ENCODE measurements at places on chromosomes 16 and 17.

DNA sequence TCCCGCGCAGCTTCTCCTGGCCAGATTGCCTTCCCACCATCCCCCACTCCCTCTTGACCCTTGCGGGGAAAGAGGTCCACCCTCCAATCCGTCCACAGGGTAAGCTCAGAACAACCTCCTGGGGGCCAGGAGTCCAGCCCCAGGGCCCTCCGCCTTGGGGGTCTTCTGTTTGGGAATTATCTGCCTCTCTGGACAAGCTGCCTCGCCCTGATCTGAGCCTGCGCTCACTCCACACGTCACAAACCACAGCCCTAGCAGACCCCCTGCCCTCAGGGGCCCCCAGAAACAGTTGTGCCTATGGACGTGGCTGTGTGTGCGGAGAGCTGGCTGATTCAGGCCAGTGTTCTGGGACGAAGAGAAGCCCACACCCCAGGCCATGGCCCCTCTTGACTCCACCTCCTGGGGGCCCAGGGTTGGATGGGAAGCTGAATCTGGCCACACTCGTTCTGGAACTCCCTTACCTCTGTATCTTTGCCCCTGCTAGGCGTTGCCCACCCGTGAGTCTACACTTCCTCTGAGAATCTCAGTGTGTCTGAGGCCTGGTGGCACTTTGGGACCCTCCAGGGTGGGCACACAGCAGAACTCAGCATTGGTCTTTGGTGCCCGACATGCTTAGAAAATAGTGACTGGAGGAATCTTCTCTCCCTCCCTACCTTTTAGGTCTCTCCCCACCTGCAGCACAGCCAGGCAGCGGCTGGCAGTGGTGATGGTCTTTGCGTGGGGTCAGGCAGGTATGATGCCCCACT lies 119.9 kb upstream of the SMURF2 start:
- DNase-seq = no peak

GRCh38 chr17:54901230-54901822 lies 674 bp downstream of the TOM1L1 start:
- no peak for DNase-seq

GRCh38 chr17:35167046-35167445 lies 19.4 kb downstream of the UNC45B start:
- no peak for DNase-seq

GRCh38 chr17:72614871-72615626 lies 477.4 kb downstream of the SLC39A11 start:
- no peak for DNase-seq

- no peak for DNase-seq
Observed at GRCh38 chr17:58247511-58248363, 9.4 kb downstream of the LPO start.

GRCh38 chr16:49786926-49787557 lies 68.9 kb downstream of the ZNF423 start:
- DNase-seq = no peak

DNA sequence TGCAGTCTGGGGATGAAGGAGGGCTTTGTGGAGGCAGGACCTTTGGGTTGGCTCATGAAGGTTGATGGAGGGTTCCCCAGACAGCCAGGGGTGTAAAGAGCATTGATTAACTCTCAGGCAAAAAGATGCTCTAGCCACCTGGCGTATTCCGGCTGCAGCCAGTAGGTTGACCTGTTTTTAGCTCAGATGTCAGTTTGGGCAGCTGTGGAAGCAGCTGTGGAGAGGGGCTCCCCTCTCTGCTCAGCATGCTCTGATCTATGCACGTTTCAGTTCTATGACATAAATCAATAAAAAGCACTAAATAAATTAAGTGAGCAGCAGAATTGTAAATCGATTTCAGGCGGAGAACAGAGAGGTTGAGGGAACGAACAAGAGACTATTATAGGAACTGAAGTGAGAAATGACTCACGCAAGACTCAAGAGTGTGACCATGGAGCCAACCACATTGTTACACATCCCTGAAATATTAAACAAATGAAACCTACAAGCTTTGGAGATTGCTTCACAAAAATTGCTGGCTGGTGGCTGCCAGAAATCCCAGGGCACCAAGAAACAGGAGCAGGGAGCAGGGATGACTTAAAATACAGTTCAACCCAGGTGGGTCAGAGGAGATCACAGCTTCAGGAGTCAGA lies 111.9 kb downstream of the GSG1L start:
- DNase-seq = no peak

DNA sequence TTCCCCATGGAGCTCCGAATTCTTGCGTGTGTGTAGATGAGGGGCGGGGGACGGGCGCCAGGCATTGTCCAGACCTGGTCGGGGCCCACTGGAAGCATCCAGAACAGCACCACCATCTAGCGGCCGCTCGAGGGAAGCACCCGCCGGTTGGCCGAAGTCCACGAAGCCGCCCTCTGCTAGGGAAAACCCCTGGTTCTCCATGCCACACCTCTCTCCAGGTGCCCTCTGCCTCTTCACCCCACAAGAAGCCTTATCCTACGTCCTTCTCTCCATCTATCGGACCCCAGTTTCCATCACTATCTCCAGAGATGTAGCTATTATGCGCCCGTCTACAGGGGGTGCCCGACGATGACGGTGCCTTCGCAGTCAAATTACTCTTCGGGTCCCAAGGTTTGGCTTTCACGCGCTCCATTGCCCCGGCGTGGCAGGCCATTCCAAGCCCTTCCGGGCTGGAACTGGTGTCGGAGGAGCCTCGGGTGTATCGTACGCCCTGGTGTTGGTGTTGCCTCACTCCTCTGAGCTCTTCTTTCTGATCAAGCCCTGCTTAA lies 617 bp upstream of the SENP3 start:
- peak; percentile 91 for DNase-seq

- no peak for DNase-seq
Observed at GRCh38 chr16:17106243-17106791, 364.4 kb downstream of the XYLT1 start.

- no peak for DNase-seq
Observed at GRCh38 chr16:85281181-85281580, 168.9 kb upstream of the CIBAR2 start.

GRCh38 chr16:29694384-29695195 lies 15.6 kb downstream of the QPRT start:
- no peak for DNase-seq

DNA sequence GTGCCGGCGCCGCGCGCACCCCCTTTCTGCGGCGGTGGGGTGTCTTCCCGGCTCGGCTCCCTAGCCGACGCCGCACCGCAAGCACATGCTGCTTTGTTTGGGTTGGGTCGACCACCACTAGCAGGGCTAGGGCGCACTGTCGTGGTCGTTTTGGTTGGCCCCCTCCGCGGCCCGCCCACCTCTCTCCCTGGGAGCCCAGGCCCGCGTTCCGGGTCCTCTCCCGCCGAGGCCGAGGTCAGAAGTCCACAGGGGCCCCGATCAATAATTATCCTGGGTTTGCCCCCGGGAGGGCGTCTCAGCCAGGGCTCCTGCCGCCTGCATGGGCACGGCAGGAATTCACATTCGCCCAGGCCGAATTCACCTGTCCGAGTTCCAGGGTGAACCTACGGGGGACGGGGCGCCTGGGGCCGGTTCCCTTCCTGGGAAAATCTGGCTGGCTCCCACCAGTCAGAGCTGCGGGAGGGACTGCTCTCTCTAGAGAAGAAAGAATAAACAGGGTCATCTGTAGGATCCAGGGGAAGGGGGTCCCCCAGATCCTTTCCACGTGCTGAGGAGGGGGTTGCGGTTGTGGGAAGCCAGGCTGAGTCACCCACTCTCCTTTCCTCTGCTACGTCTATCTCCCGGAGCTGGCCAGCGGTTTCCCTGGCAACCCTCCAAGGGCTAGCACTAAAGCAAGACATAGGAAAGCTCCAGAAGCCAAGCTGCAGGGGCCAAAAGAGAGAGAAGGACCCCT lies 584 bp upstream of the STAT5B start:
- peak; percentile 73 for DNase-seq

DNA sequence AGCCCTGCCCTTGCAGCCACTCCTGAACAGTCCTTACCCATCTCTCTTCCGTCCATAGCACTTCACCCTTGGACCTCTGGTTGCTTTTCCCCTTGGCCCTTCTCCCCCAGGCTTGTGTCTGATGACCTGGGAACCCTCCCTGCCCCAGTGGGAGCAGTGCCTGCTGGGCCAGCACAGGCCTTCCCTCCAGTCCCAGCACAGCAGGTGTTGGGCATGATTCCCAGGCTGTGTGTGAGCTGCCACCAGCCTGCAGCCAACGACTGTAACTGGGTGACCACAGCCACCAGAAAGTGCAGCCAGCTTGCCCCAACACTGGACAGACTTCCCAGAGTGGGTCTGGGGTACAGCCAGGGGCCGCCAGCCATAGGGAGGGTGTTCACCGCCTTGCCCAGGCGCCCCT lies 30.0 kb downstream of the CRAMP1 start:
- no peak for DNase-seq

DNA sequence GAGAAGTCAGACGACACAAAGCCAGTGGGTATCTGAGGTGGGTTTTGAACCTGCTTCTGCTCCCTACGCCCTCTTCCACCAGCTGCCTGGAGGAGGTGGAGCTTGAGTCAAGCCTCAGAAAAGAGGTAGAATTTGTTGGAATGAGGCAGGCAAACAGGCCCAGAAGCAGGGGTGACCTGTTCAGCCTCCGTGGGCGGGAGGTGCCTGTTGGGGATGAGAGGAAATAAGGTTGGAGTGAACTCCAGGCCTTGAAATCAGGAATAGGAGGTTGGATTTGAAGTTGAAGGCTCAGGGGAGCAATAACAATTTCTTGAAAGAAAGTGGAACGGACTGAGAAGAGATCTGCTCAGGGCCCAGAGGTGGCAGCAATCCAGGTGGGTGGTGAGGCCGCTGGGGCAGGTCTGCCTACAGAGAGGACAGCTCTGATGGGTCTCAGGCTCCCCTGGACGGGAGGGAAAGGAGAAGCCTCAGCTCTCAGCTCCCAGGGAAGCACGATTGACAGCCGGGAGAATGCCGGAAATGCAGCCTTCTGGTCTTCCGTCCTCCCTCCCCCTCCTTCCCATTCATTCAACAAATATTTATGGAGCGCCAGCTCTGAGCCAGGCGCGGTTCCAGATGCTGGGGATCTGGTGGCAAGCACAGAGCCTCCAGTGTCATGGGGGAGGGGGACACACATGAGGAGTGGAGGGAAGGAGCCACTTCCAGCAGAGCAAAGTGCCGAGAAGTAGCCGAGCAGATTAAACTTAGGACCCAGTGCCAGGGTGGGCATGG lies 61.9 kb upstream of the CIBAR2 start:
- DNase-seq = no peak

GRCh38 chr16:89111263-89111662 lies 17.6 kb downstream of the ACSF3 start:
- no peak for DNase-seq

DNA sequence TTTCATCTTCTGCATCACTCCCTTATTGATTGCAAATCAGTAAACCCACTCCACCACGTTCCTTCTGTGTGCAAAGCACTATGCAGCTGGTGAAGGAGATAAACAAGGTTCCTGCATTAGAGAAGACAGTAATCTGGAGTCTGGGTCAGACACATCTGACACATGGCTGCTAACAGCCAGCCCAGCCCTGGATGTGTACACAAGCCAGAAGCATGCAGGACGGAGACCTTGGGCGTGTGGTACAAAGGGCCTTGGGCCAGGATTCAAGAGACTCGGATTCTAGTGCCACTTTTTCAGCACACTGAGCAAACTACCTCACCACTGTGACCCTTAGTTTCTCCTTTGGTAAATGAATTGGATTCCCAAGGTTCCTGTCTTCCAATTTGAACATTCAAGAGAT lies 86.6 kb upstream of the DNAH9 start:
- DNase-seq = no peak

DNA sequence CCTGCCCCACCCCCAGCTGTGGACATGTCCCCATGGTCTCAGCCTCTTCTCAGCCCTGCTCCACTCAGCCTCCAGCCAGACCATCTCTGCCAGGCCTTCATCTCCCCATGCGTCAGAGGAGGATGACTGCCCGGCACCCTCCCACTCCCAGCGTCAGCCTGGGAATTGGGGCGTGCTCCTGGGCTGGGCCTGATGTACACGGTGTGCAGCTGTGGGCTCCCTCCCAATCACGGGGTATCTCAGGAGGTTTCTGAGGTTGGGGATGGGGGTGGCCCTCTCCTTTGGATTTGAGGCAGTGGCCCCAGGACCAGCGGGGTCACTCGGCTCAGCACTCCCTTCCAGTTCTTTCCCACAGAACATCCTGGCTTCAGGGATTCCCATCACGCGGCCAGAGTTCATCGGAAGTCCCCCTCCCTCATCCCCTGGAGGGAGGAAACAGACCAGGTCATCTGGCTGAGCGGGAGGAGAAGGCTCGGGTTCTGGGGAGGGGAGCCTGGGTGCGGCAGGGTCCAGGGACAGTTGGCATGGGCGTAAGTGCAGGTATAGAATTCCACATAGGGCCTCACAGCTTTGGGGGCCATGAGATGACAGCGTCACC lies 36.9 kb downstream of the SOCS3 start:
- no peak for DNase-seq

DNA sequence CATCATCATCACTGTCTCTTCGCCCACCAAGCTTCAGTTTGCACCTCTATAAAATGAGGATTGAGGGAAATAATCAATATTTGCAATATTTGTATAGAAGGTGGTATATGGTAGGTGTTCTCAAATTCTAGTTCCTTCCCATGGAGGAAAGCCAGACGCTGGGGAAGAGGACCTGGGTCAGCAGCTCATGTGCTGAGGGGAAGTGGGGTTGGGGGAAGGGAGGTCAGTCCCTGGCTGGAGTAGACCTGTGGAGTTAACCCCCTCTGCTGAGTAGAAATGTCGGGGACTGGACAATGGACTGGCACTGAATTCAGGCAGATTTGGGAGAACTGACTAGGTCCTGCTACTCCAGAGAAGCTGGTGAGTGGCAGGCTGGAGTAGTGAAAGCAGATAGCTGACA lies 12.8 kb upstream of the ITGB3 start:
- DNase-seq = no peak

- no peak for DNase-seq
Observed at GRCh38 chr16:30948667-30949649, at the start of gene ORAI3. Gene ORAI3 (plus strand): TSS chr16:30949068. CDS start chr16:30949290, 222 bp downstream.

- DNase-seq = no peak
Observed at GRCh38 chr16:252366-253337, 18.0 kb downstream of the FAM234A start.

DNA sequence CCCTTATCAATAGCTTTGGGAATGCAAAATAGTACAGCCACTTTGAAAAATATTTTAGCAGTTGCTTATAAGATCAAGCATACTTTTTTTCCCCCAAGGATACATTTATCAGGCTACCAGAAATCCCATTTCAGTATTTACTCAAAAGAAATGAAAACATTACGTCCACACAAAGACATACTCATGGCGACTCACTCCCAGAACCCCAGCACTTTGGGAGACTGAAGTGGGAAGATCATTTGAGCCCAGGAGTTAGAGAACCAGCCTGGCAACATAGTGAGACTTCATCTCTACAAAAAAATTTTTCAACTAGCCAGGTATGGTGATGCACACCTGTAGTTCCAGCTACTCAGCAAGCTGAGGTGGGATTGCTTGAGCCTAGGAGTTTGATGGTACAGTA lies 5.9 kb downstream of the SKA2 start:
- no peak for DNase-seq

All from HuH-7.5 (cell line).